ENCODE measurements at places on chromosomes 1 and 21.

- no peak for DNase-seq
These were observed 21.9 kb upstream of the SPAG17 start for GRCh38 chr1:118206966-118207365.

DNA sequence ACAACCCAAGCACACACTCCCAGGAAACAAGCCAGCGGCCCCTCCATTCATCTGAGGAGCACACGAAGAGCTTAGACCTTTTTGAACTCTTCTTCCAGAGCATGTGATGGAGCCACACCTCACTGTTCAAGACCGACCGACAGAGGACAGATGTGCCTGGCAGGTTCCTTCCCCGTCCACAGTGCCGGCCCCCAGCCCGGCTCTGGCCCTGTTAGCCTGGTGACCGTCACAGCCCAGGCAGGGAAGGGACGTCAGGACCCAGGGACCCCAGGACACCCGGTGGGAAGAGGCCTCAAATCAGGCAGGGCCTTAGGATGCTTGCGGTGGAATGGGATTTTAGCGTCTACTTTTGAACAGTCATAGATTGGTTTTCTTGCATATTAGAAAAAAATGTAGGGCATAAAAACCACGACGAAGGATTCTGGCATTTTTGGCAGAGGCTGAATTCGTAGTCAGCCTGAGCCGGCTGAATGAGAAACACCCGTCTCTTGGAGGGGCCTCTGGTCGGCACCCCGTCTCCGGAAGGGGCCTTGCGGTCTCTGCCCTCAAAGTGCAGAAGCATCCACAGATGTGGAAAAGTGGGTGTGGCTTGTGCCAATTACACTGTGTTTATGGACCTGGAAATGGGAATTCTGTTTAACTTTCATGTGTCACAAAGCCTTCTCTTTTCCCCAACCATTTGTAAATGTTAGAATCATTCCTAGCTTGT, 79.3 kb downstream of the SIK1 start:
- no peak for DNase-seq

- no peak for DNase-seq
These were observed 36.3 kb downstream of the CLCA1 start for GRCh38 chr1:86504895-86505563.

GRCh38 chr1:225987491-225988316, 11.4 kb downstream of the SDE2 start:
- no peak for DNase-seq

DNA sequence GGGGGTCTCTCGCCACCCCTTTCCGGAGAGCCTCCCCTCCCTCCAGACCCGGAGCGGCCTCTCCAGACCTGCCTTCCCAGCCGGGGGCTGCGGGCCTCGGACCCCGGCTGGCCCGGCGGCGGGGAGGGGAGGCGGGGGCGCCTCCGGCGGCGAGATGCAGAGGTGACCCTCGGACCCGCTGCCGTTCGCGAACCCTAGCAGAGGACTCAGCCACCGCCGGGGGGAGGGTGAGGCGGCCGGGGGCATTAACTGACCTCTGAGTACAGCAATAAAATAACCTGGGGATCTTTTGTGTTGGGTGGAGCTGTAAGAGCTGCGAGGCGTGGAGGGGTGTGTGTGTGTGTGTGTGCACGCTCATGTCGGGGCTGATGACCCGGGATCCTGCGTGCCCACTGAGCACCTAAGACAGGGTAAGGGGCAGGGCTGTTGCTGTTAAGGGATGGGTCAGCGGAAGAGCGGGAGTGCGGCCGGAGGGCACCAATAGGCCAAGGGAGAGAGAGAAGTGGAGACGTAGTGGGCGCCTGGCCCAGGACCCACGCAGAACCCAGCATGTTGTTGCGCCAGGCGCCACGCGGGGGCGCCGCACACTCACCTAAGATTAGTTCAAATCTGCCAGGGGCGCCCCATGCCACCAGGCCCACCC, 6.3 kb downstream of the HAPLN2 start:
- DNase-seq, result peak; percentile 67

DNA sequence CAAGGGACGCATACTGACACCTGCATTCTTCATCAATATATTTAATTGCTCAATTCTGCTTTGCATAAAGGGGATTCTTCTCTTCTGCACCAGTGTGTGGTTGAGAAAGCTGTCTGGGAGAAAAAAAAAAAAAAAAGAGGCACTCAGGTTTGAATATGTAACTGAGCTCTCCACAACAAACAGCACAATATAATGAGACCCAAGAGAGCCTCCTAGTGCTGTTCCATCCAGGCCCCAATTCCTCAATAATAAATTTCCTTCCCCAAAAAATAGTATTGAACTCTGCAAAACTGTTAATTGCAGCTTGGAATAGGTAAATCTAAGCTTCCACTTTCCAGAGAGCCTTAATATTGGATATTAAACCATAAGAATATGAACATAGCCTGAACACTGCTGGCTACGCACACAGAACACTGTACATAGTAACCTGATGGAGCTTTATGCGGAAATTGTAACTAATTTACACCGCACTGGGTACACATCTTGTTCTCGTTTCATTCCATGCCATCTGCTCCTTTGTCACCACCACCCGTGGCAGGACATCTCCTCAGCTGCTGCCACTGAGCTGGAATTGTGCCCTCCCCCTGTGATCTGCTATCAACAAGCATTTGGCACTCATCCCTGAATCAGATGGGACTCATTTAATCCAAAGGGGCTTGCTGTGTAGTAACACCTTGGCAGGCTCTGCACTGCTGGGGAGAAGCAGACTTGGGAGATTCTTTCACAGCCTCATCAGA, 272.0 kb downstream of the HHIPL2 start:
- no peak for DNase-seq

- no peak for DNase-seq
These were observed 183.2 kb downstream of the MRPL39 start for GRCh38 chr21:25424048-25424447.

GRCh38 chr1:58457023-58457635, 89.4 kb downstream of the OMA1 start:
- DNase-seq, result no peak

DNA sequence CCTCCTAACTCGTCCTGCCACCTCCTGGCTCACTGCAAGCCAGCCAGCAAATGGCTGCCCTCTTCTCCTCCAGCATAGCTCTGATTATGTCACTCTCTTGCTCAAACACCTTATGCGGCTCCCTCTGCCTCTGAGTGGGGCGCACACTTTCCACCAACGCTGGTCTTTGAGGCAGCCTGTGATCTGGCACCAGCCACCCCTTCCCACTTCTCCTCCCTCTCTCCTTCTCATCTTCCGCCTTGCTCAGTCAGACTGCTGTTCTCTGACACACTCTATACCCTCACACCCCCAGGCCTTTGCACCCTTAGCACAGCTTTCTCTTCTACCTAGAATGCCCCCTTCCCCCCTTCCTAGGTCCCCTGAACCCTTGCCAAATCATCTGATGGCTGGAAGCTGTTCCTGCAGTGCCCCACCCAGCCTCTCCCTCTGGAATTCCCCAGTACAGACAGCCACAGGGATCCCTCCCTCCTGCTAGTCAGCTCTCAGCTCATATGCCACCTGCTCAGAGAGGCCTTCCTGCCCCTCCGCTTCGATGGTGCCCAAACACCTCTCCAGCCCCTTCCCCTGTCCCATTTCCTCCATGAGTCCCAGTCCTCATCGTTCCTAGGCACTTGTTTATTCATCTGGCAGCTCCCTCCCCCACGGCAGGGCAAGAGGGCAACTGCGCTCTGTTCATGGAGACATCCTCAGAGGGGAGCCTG, 21.7 kb upstream of the PEF1 start:
- DNase-seq, result peak; percentile 76

GRCh38 chr1:4310396-4310923, 343.9 kb upstream of the AJAP1 start:
- no peak for DNase-seq
